ENCODE measurements at places on chromosomes 5 and 9. TPM values are rescaled to one million over a fixed set of nuclear protein-coding genes. Genes with fewer than 3 reads are reported as not detected.

GRCh38 chr5:125372694-125373631 lies 626.5 kb upstream of the ZNF608 start:
- no peak for ATAC-seq

DNA sequence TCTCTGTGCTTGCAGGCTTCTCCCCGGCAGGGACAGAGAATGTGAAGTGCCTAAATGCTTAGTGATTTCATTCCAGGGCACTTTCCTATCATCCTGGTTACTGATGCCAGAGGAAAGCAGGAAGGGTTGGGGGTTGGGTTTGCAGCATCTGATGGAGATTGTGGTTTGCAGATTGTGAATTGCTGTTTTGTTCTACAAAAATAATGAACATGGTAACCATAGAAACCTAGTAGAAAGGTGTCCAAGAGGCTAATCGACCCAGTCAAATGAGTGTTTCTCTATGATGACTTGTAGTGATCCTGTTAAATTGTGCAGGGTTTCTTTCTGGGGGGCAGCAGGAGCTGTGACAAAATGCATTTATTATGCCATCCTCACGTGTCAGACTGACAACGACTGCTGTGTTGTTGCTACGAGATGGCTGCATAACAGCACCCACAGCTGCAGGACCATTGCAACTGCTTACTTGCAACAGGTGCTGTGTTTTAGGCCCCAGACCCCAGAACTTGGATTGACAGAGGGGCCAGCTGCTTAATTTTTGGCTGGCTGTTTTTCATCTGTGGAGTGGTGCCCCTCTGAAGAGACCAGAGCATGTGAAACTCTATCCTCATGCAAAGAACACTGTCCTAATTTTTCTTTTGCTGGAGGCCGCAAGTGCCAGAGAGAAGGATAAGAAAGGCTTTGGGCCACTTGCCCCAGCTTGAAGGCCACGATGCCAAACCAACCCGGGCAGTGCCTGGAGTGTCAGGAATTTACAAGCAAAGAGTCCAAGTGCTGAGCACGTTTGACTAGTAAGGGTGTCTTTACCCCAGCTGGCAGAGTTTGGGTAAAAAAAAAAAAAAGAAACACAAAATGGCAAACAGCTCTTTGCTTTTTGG lies 397.8 kb downstream of the GADD45G start:
- ATAC-seq = peak; percentile 46

DNA sequence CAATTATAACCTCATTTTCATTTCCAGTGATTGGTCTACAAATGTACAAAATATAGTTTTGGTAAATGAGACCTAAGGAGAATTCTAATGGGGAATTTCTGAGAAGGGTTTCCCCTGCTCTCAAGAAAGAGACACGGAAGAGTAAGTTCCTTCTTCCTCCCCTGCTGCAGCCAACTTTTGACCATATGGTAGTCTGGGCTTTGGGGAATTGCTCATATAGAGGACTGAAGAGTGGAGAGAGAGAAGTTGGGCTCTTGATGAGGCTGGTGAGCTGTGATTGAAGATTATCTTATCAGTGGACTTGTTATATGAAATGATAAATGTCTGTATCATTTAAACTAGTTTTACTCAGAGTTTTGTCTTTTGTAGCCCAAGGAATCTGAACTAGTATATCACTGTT lies 4.3 kb upstream of the LNPEP start:
- no peak for ATAC-seq

DNA sequence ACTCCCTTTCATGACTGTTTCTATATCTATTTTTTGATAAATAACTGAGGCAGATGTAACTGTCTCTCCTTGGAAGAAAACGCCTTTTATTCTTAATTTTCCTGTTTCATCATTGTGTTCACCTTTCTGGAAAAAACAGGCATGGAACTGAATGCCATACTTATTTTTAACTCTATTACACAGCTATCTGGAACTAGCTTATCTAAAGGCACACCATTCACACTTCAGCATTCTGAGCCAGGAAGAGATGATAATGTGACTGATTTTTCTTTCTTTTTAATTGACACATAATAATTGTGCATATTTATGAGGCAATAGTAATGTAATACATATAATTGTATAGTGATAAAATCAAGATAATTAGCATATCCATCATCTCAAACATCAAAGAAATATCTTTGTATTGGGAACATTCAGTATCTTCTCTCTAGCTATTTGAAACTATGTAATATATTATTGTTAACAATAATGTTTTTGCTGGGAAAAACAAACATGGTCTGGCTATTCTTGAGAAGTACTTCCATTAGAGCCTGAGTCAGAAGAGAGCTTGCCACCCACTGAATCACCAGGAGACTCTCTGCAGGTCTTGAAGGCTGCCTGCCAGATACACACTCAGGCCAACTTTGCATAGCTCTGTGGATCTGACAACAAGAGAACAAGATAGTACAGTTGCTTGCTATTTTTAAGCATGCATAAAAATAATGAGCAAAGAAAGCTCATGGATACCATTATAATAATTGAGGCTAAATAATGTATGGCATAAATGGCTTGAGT lies 501.0 kb upstream of the EDIL3 start:
- no peak for ATAC-seq

DNA sequence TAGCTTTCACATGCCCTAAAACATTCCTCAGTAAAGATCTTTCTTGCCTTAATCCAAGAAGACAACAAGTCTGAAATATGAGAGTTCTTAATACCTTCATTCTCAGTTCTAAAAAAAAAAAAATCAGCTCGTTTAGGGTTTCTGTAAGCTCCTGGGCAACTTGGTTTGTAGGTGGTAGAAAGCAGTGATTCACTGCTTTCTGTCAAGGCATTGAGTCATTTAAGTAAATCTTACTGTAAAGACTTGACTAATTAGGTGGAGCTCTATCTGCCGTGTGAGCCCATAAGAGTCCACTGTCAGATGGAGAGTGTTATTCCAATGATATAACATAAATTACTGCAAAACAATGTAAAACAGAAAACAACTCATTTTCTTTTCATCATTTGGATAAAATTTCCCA lies 56.1 kb upstream of the MAST4 start:
- no peak for ATAC-seq

The TYRP1 gene
- total RNA-seq = not detected

The CCDC152 gene
- total RNA-seq = 0.92 TPM

The PTGR1 gene
- total RNA-seq = 19.1 TPM

DNA sequence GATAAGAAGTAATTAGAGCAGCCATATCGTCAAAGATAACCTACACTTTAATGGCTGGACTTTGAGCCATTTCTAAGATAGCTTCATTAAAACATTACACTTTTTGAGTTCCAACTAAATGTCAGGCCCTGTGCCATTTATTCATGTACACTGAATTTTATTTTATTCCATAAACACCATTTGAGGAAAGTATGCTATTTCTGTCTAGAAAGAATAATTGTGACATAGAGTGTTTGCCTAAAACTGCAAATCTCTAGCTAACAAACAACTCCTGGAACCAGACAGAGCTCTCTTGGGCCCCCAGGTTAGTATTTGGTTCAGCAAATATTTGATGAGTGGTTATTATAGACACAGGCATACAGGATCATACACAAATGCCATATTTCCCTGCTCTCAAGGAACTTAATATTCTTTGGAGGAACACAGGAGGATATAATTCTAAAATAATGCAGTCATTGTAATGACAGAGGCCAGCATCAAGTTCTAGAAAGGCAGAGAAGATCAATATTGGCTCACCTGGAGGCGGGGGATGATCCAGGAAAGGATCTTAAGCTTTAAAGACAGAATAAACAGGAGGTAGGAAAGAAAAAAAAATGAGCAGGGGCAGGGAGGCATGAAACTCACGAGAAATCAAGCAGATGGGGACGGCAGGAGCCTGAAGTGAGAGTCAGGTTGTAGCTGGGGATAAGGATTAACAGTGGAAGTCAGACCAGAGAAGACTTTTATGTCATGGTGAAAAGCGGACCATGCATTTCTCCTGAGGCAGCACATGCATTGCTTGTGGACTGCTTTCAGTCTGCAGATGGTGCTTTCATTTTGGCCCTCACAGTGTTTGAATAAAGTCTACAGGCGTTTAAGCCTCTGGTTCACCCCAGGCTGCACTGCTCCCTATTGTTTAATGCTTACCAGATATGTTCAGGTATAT lies 127.7 kb downstream of the GCNT1 start:
- no peak for ATAC-seq

The GRM6 gene
- not detected for total RNA-seq

GRCh38 chr9:76744336-76744735 lies 19.9 kb upstream of the PCA3 start:
- ATAC-seq = no peak

- ATAC-seq = no peak
These were observed 444 bp upstream of the ZNF354A start for GRCh38 chr5:178730940-178731265.

DNA sequence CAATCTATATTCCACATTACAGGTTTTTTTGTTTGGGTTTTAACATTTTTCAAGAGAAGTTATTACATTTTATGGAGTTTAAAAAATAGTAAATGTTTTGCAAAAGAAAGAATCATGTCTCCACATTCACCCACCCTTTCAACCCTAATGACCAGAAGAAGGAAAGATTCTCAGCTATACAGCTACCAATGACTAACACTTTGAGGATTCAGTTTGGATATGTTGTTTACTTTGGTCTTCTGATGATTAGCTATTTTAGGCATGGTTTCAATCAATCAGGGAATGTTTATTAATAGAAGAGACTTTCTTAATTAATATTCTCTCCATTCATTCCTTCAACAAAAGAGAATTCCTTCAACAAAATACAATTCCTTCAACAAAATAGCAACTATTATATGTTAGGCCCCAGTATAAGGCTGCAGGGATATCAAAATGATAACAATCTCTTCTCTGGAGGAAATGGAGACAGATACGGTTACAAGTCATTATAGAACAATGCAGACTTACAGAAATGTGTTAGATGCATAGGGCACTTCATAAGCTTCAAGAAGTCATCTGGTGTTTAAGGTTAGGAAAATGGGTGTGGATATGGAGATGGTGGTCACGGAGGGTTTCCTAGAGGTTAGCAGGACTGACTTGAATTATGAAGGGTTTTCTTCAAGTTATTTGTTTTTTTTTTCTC lies 9.3 kb upstream of the NR3C1 start:
- ATAC-seq = no peak

- no peak for ATAC-seq
These were observed 5.4 kb upstream of the CEP72 start for GRCh38 chr5:606526-607399.

The TRPM6 gene
- total RNA-seq = 0.27 TPM

GRCh38 chr5:14286574-14287421 lies 143.7 kb downstream of the TRIO start:
- no peak for ATAC-seq

DNA sequence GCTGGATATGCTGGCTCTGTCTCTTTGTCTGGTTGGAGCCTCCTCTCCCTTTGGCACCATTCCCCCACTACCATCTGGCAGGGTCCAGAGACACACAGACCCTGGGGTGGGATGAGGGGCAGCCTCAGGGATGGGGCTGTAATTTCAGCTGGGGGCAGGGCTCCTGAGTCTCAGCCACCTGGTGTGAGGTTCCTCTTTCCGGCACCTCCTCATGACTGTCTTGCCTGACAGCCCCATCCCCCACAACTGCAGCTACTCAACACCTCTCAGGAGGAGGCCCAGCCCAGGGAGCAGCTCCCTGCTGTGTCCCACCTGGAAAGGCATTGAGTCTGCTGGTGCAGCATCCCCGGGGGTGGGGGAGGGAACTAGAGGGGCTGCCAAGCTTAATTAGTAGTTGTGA lies 11.7 kb upstream of the RPS14 start:
- no peak for ATAC-seq

DNA sequence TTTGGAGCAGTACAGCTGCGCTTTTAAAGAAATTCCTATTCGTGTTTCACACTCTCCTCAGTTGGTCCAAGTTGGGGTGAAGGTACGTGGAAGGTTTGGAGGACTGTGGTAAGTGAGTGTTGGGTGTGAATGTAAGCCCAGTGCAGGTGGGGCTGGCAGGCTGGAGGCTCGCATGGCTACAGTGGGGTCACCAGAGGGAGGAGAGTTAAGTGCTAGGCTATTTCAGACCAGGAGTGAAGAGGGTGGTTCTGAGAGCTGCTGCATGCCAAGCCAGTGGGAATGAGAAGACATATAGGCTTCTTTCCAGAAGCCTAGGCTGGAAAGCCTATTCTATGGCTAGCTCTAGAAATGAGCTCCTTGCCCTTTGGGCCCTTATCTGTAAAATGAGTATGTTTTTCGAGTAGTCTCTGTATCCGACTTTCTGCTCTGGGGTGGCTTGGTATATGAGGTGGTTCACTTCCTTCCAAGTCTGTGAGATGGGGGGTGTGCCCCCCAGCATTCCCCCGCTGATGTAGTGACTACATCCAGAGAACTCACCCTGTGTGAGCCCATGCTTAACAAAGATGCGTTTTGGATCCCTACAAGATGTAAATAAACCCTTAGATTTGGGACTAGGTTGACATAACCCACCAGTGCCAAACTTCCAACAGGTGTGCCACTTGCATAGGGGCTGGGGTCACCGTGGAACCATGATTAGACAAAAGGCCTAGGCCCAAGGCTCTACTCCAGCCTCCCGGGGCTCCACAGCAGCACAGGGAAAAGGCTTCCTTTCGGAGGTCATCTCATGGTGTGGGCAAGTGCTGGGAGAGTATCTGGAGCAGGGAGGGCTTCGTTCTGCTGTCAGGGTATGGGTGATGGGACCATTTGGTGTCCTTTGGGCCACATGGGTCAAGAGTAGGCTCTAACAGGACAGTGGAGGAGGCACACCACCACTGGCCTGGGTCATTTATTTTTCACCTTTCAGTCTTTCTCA lies 2.6 kb downstream of the TCF7 start:
- no peak for ATAC-seq

GRCh38 chr5:153756540-153756939 lies 266.1 kb downstream of the GRIA1 start:
- no peak for ATAC-seq

GRCh38 chr9:94002316-94003140 lies 47.4 kb upstream of the BARX1 start:
- no peak for ATAC-seq

The SH3TC2 gene
- 3.4 TPM for total RNA-seq

DNA sequence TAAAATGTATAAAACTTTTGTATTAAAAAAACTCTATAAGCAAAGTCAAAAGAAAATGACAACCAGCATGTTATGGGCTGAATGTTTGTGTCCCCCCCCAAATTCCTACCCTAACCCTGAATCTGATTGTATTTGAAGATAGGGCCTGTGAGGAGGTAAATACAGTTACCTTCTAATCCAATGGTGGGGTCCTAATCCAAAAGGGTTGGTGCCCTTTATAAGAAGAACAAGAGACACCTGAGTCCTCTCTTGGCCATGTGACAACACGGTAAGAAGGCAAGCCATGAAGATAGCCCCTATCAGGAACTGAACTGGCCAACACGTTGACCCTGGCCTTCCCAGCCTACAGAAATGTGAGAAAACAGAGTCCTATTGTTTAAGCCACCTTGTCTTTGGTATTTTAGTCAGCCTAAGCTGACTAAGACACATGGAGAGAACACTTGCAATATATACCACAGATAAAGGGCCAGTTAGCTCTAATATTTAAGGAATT lies 49.7 kb upstream of the AKNA start:
- no peak for ATAC-seq

- peak; percentile 54 for ATAC-seq
These were observed 79.0 kb downstream of the GLDC start for GRCh38 chr9:6566409-6567139.

The MGAT4B gene
- total RNA-seq = 43.8 TPM
